ENCODE measurements at places on chromosomes 5 and 9.

DNA sequence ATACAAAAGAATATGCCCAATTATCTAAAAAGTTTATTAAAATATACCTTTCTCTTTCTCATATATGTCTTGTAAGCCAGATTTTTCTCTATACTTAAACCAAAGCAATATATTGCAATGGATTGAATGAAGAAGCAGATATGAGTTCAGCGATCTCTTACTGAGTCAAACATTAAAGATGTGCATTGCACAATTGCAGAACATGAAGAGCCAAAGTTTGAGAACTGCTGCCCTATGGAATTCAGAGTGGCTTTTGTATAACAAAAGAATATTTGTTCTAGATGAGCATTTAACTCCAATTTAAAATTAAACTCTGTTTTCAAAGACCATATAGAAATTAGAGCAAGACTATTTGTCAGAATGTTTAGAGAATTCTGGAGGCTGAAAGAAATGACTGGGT, 519.0 kb upstream of the DAB2 start:
- DNase-seq = no peak

DNA sequence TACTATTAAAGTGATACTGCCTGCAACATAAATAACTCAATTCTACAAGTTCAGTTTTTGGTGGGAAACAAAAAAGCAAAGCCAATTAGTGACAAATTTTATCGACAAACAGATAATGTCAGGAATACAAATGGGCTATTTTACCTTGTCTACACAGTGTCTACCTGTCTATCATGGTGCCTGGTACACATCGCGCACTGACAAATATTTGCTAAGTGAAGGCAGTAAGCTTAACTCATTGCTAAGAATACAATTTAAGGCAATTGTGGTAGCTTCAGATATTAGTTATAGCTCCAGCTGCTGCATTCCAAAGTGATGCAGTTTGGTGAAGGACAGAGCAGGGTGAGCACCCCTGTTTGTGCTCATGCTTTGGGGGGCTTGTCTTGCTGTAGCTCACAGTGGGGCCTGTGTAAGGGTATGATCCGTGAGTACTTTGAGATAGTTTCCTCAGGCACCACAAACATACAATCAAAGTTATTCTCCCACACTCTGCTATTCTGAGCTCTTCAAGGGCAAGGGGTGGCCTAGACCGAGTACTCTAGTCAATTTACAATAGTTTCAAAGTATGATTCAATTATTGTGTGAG, 24.7 kb downstream of the ELL2 start:
- no peak for DNase-seq

DNA sequence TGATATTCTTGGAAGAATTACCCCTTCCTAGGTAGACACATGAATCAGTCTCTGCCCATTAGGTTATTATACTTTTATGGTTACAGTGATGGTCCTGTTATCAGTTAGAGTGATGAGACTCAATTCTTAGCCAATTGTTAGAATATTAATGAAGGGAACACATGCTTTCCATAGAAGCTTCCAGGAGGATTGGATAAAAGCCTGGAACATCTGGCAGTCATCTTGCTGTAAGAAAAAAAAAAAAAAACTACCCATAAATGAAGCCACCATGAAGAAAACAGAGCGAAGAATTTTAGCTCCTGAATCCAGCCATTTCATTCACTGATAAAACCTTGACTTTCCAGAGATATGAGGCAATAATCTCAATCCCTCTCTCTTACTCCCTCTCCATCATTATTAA, 262.5 kb upstream of the GRIN3A start:
- DNase-seq = no peak

- peak; percentile 66 for DNase-seq
Measured at GRCh38 chr9:35945341-35946018, 12.5 kb downstream of the OR2S2 start.

GRCh38 chr5:1257841-1258240, 32.7 kb downstream of the SLC6A18 start:
- DNase-seq = no peak

DNA sequence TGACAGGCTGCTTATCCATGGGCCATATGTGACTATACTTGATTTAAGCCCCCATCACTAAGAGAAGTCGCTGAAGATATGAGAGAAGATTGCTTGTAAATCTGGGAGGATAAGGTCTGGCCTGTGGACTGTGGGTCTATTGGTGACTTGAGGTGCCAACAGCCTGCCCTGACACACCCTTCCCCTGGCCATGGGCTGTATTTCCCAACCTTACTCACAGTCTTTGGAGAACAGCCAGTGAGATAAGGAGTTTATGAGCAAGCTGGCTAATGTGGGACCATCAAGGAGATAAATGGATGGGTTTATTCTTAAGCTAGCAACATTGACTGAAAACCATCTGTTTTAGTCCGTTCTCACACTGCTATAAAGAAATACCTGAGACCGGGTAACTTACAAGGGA, 231.3 kb downstream of the ZSWIM6 start:
- DNase-seq = no peak

DNA sequence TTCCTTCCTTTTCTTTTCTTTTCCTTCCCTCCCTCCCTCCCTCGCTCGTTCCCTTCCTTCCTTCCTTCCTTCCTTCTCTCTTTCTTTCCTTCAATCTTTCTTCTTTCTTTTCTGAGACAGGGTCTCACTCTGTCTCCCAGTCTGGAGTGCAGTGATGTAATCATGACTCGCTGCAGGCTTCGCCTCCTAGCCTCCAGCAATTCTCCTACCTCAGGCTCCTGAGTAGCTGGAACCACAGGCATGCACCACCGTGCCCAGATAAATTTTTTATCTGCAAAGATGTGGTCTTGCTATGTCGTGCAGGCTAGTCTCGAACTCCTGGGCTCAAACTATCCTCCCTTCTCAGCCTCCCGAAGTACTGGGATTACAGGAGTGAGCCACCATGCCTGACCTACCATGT, 81.4 kb downstream of the SPATA31C2 start:
- DNase-seq = no peak

- DNase-seq = no peak
Measured at GRCh38 chr5:76099286-76099702, 16.1 kb downstream of the SV2C start.

DNA sequence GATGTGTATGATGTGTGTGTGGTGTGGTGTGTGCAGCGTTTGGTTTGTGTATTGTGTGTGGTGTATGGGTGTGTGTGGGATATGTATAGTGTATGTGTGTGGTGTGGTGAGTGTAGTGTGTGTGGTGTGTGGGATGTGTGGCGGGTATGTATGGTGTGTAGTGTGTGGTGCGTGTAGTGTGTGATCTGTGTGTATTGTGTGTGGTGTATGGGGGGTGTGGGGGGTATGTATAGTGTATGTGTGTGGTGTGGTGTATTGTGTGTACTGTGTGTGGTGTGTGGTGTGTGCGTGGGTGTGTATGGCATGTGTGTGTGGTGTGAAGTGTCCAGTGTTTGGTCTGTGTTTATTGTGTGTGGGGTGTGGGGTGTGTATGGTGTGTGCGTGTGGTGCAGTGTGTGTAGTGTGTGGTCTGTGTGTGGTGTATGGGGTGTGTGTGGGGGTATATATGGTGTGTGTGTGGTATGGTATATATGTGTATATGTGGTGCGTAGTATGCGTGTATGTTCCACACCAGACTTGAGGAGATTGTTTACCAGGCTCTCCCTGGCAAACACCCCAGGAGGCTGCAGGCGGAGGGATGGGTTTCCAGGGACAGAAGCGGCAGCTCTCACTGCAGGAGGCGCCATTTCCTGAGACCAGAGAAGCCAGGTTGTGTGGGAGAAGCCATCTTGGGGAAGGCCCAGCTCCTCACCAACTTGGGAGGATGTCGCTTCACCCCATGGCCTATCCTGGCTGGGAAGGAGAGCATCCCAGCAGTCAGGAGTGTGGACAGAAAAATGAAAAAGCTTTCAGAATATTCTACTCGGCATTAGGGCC, 138.1 kb downstream of the NXNL2 start:
- no peak for DNase-seq

DNA sequence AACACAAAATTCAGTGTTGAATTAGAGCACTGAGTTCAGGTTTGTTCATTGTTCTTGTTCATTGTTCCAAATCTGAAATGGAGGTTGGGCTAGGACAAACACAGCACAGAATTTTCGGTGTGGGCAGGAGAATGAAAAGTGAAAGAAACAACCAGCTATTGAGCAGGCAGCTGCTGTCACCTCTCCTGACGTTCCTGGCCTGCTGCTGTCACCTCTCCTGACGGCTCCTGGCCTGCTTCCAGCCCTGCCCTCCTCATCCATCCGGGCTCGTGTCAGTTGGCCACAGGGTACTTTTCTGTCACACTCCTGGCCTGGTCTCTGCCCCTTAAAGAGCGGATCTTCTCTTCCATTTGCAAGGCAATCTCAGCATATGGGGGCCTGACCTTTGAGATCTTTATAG, 45.2 kb upstream of the CKMT2 start:
- DNase-seq = no peak
